ENCODE measurements at places on chromosomes 7 and 10.

DNA sequence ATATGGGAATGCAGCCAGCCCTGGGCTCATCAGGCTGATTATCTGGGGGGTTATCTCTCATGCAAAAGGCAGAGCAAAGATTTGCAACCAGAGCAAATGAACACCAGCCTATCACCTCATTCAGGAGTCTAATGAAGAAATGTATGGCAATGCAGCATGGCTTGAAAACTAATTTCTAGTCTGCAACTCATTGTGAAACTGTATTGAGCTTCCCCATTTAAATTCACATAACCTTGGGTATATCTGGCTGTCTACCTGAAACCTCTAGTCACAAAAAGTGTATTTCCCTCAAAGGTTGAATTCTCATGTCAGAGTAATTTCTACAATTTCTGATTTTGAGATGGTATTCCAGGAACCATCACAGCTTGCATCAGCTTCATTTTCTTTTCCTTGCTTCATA, 240.0 kb downstream of the SDHAF3 start:
- no peak for DNase-seq
- no peak overlapping the region for H3K4me3 ChIP-seq
- H3K27ac ChIP-seq, result no peak overlapping the region
- H3K4me1 ChIP-seq, result no peaks in the 10 kb centered on the region

DNA sequence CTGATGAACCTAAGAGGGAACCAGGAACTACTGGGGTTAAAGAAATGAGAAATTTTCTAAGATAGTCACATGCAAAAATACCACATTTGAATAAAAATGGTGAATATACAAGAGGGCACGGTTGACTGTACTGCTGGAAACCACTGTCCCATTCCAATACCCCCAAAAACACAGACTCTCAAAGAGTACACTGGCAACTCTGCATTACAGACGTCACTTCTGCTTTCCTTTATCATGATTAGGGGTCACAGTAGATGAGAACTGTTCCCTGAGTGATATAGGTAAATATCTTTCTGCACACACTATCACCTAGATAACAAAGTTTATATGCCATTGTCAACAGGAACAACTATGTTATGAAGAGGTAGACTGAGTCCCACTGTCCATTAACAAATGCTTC, 69.5 kb downstream of the RAPGEF5 start:
- no peak for DNase-seq
- no peak overlapping the region for H3K4me3 ChIP-seq
- no peak overlapping the region for H3K27ac ChIP-seq
- H3K36me3 ChIP-seq, result no peaks in the 10 kb centered on the region
- no peaks in the 10 kb centered on the region for H3K27me3 ChIP-seq
- H3K4me1 ChIP-seq, result no peaks in the 10 kb centered on the region

GRCh38 chr10:74855027-74855426, 28.6 kb downstream of the KAT6B start:
- no peaks in the 10 kb centered on the region for H3K36me3 ChIP-seq
- H3K4me1 ChIP-seq, result no peaks in the 10 kb centered on the region
- no peaks in the 10 kb centered on the region for H3K27me3 ChIP-seq
- no peak for DNase-seq
- H3K27ac ChIP-seq, result no peak overlapping the region
- H3K4me3 ChIP-seq, result no peak overlapping the region

- peaks cover 1% of the 10 kb centered on the region for H3K36me3 ChIP-seq
- no peak for DNase-seq
- no peak overlapping the region for H3K4me3 ChIP-seq
- no peaks in the 10 kb centered on the region for H3K4me1 ChIP-seq
- no peaks in the 10 kb centered on the region for H3K27me3 ChIP-seq
These were observed 143.2 kb downstream of the USP6NL start for GRCh38 chr10:11468126-11468742.

GRCh38 chr7:32266932-32267475, 196.8 kb upstream of the PDE1C start:
- no peak overlapping the region for H3K27ac ChIP-seq
- H3K4me3 ChIP-seq, result no peak overlapping the region
- no peaks in the 10 kb centered on the region for H3K4me1 ChIP-seq
- H3K36me3 ChIP-seq, result no peaks in the 10 kb centered on the region

- DNase-seq, result no peak
- H3K27ac ChIP-seq, result no peak overlapping the region
- peak overlapping the region; percentile 19 for H3K4me3 ChIP-seq
These were observed 765 bp downstream of the CELF2 start for GRCh38 chr10:11018432-11018841.

- DNase-seq, result no peak
- H3K27me3 ChIP-seq, result no peaks in the 10 kb centered on the region
- no peak overlapping the region for H3K27ac ChIP-seq
- no peak overlapping the region for H3K4me3 ChIP-seq
- H3K36me3 ChIP-seq, result no peaks in the 10 kb centered on the region
- no peaks in the 10 kb centered on the region for H3K4me1 ChIP-seq
These were observed 1104.2 kb upstream of the LRRN3 start for GRCh38 chr7:109986701-109987100.

- H3K4me3 ChIP-seq, result no peak overlapping the region
- no peaks in the 10 kb centered on the region for H3K27me3 ChIP-seq
- no peak for DNase-seq
- no peaks in the 10 kb centered on the region for H3K4me1 ChIP-seq
- H3K36me3 ChIP-seq, result no peaks in the 10 kb centered on the region
- H3K27ac ChIP-seq, result no peak overlapping the region
These were observed 89.1 kb downstream of the NT5C2 start for GRCh38 chr10:103103989-103104388.

DNA sequence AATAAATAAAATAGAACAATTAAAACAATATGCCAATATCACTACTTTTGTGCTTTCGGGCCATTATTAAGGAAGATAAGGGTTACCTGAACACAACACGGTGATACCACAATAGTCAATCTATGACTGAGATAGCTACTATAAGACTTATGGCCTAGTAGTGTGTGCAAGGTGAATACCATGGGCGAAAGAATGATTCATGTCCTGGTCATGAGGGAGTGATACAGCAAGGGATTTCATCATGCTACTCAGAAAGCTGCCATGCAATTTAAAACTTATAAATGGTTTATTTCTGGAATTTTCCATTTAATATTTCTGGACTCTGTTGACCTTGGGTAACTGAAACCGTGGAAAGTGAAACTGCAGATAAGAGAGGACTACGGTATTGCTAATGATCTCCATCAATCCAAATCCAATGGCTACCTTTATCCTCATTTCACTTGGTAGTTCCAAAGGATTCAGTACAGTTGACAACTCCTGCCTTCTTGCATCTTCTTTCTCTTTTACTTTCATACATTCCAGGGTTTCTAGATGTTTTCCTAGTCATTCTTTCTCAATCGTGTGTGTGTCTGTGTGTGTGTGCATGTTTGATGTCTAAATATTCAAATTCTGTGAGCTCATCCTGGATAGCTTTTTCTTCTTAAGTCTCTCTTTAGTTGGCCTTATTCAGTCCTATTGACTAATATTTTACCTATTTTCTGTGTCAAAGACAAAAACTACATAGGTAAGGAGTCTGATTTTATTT, 100.5 kb upstream of the MAGI2 start:
- H3K27me3 ChIP-seq, result no peaks in the 10 kb centered on the region
- no peaks in the 10 kb centered on the region for H3K36me3 ChIP-seq
- DNase-seq, result no peak
- H3K27ac ChIP-seq, result no peak overlapping the region
- H3K4me1 ChIP-seq, result no peaks in the 10 kb centered on the region

DNA sequence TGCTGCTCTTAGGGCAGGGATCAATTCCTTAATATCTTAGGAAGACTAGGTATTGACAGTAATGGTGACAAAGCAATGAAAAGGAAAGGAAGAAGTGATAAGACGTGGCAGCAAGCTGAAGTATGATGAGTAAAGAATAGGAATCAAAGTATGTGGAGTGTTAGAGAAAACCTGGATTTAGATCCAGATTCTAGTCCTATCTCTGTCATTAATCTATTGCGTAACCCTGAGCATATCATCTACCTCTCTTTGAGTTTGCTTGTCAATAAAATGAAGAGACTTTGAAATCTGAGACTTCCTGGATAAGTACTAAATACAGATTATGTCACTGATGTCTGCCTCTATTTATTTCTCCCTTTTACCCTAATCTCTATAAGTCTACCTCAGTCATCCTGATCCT, 89.2 kb downstream of the PTEN start:
- no peak for DNase-seq
- H3K36me3 ChIP-seq, result no peaks in the 10 kb centered on the region
- H3K4me1 ChIP-seq, result no peaks in the 10 kb centered on the region

- H3K27ac ChIP-seq, result no peak overlapping the region
- H3K27me3 ChIP-seq, result no peaks in the 10 kb centered on the region
- DNase-seq, result no peak
- H3K4me3 ChIP-seq, result no peak overlapping the region
- no peaks in the 10 kb centered on the region for H3K36me3 ChIP-seq
These were observed 5.8 kb upstream of the GFRA1 start for GRCh38 chr10:116278846-116279245.

DNA sequence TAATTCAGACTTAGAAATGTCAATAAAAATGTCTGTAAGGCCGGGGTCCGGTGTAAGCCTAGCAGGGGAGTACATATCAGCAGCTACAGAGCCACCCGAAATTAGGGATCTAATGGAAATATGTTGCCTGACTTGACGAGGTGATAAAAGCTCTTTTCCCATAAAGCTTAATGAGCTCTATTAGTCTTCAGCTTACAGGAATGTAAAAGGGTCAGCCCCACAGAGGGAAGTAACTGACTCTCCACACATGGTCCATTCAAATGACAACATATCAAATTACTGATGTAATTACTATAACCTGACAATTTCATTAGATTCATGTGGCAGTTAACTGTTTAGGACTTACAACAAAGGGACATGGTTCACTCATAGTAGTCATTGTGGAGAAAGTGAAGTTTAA, 62.3 kb downstream of the ATE1 start:
- no peaks in the 10 kb centered on the region for H3K27me3 ChIP-seq
- no peak for DNase-seq
- H3K27ac ChIP-seq, result no peak overlapping the region
- H3K4me1 ChIP-seq, result no peaks in the 10 kb centered on the region
- no peak overlapping the region for H3K4me3 ChIP-seq

DNA sequence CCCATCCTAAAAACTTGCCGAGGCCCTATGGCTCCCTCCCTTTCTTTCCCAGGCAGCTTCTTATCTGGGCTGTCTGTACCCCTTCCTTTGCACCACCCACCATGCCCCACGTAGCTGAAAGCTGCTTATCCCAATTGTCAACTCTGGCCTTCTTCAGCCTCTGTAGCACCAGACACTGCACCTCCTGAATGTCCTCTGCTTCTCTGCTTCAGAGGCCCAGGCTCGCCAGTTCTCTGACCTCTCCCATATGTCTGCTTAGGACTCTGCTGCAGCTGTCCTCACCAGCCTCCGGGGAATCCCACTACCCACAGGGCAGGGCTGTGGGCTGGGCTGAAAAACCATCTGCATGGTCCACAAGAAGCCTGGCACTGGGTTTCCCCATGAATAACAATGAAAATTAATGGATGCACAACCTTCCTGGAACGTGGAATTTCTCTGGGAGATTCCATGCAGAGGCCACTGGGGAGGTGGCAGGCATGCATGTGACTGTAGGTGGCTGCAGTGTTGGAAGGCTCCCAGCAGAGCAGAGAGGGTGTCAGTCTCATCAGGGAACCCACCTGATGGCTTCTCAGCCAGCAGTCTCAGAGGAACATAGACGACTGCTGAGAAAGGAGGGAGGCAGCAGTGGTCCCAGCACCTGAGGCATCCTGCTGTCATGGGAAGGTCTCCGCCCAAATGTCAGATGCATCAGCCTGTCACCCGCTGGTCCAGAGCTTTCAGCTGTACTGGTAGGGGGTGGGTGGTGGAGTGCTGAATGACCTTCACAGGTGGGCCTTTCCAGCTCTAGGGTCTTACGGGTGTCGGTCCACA, 16.8 kb upstream of the SH2D4B start:
- H3K4me3 ChIP-seq, result no peak overlapping the region
- peak; percentile 42 for DNase-seq
- H3K36me3 ChIP-seq, result no peaks in the 10 kb centered on the region
- no peak overlapping the region for H3K27ac ChIP-seq

DNA sequence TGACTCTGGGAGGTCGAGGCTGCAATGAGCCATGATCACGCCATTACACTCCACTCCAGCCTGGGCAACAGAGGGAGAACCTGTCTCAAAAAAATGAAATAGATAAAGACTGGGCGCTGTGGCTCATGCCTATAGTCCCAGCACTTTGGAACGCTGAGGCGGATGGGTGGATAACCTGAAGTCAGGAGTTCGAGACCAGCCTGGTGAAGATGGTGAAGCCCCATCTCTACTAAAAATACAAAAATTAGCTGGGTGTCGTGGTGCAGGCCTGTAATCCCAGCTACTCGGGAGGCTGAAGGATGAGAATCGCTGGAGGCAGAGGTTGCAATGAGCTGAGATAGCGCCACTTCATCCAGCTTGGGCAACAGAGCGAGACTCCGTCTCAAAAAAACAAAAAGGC, 1.1 kb upstream of the DDX21 start:
- no peaks in the 10 kb centered on the region for H3K36me3 ChIP-seq
- H3K27ac ChIP-seq, result no peak overlapping the region
- no peak overlapping the region for H3K4me3 ChIP-seq

Measured in right lobe of liver (tissue), 6 donors.